CD8-positive, alpha-beta memory T cell (primary cell): ENCODE measurements at places on chromosomes 3 and 15.
A peak's percentile ranks its signal among the peaks of the same experiment; 100 is the strongest.

- no peak for DNase-seq
These were observed 235.8 kb upstream of the ARHGEF26 start for GRCh38 chr3:153885359-153885758.

- no peak for DNase-seq
These were observed 16.5 kb upstream of the TBC1D23 start for GRCh38 chr3:100244264-100244663.

GRCh38 chr15:69475769-69476358, 23.2 kb downstream of the RPLP1 start:
- peak; percentile 60 for DNase-seq

DNA sequence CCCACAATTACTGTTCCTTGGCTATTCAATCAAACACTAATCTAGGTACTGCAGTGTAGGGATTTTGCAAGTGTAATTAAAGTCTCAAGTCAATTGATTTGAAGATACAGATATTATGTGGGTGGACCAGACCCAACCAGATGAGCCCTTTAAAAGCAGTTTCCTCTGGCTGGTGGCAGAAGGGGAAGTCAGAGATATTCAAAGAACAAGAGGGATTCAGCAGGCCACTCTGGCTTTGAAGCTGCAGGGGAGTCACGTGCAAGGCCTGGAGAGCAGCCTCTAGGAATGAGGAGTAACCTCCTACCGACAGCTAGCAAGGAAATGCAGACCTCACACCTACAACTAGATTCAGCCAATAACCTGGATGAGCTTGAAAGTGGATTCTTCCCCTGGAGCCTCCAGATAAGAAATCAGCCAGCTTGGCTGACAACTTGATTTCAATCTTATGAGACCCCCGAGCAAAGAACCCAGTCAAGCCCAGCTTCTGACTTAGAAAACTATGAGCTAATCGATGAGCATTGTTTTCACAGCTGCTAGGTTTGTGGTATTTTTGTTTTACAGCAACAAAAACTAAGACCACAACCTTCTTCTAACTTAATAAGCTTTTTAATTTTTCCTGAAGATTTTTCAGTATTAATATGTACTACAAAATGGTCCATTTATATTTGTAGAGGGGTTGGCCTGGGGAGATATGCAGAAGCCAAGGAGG, 13.4 kb downstream of the HACD2 start:
- no peak for DNase-seq

GRCh38 chr3:158339638-158340037, 229.7 kb downstream of the RSRC1 start:
- DNase-seq = no peak

GRCh38 chr3:69012800-69013252, 658 bp downstream of the EOGT start:
- DNase-seq = no peak

- DNase-seq = no peak
These were observed 138.0 kb upstream of the BHLHE40 start for GRCh38 chr3:4841225-4841624.

GRCh38 chr3:141394560-141394959, 26.3 kb downstream of the ZBTB38 start:
- no peak for DNase-seq

GRCh38 chr3:18586076-18586475, 160.9 kb upstream of the SATB1 start:
- no peak for DNase-seq

DNA sequence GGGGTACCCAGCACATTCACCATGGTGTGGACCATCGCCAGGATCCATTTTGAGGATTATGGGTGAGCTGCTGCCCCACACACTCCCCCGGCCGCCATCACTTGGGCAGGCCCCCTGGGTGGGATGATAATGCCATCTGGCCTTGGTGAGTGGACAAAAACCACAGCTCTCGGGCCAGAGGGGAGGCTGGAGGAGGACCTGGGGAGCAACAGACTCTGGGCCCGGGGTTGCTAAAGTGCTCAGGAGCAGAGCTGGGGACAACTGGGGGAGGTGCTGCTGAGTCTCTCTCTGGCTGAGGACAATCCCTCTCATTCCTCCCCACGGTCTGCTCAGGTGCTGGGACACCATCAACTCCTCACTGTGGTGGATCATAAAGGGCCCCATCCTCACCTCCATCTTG, 29.0 kb downstream of the VIPR1 start:
- no peak for DNase-seq

GRCh38 chr3:187080799-187081450, 58.4 kb downstream of the RPL39L start:
- DNase-seq = no peak

GRCh38 chr3:167776066-167776685, 40.7 kb downstream of the SERPINI1 start:
- DNase-seq = no peak

DNA sequence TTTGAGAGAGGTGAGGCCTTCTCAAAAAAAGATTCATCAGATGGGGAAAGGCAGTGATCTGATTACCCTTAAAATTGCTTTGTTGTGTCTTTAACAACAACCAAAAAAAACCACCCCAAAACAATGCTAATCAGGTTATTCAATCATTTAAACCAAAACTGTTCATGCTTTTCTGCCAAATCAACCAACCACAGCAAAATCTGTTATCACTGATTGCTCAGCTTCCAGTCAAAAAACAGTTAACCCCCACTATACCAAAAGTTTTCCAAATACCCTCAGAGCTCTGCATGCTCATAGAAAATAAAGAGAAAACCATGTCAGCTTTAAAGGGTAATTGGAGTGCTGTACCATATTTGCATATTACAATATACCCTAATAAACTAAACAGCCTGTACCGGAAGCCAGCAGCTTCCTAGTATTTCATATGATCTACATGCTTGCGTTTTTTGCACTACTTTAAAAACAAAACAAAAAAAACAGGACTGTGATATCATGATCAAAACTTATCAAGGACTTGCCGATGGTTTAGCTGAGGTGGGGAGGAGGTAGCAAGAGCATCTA, 22.8 kb downstream of the SATB1 start:
- peak; percentile 53 for DNase-seq

GRCh38 chr15:68411735-68412134, 20.2 kb downstream of the ITGA11 start:
- no peak for DNase-seq

- DNase-seq = no peak
These were observed 86.7 kb downstream of the MCF2L2 start for GRCh38 chr3:183341545-183342288.

GRCh38 chr15:85462029-85462428, 81.6 kb downstream of the AKAP13 start:
- DNase-seq = no peak

DNA sequence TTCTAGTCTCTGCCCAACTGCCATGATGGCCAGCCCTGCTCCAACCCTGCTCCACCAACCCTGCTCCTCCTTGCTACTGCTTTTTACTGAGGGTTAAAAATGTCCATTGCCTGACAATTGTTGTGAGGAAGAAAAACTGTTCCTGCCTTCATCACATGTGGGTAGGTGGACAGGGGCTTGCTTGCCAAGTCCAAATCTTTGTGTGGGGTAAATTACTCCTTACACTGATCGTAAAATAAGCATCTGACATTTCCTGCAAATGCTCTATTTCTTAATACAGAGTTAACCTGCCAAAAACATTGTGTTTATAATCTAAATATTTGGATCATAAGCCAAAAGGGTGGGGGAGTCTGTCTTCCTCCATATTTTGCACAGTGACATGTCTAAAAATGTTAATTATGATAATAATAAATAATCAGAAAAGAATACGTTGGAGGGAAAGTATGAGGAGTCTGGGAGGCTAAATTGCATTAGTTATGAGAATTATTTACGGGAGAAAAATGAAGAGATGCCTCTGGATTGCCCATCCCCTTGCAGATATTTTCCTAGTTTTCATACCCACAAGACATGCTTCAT, 242.5 kb upstream of the TBL1XR1 start:
- no peak for DNase-seq

GRCh38 chr15:76201536-76202255, 109.6 kb downstream of the ETFA start:
- DNase-seq = no peak

GRCh38 chr15:46681901-46682300, 1035.4 kb upstream of the SEMA6D start:
- DNase-seq = no peak

GRCh38 chr3:26365706-26366105, 256.9 kb upstream of the LRRC3B start:
- no peak for DNase-seq

- no peak for DNase-seq
These were observed 14.5 kb downstream of the TKT start for GRCh38 chr3:53240989-53241972.

DNA sequence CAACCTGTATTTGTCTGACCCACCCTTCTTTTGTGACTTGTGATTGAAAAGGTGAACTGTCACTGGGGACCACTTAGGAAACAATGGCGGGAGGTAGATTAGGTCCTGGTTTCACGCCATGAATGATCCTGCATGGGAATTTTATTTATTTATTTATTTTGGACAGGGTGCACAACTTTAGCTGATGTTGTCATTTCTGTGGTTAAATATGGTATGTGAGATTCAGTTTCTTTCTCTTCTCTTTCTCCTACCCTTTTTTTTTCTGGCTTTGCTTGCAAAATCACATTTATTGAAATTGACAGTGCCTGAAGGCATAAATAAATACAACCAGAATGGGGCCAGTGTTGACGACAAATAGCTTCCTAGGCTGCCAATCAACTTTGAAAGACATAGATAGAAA, 18.0 kb upstream of the HTR3E start:
- no peak for DNase-seq

DNA sequence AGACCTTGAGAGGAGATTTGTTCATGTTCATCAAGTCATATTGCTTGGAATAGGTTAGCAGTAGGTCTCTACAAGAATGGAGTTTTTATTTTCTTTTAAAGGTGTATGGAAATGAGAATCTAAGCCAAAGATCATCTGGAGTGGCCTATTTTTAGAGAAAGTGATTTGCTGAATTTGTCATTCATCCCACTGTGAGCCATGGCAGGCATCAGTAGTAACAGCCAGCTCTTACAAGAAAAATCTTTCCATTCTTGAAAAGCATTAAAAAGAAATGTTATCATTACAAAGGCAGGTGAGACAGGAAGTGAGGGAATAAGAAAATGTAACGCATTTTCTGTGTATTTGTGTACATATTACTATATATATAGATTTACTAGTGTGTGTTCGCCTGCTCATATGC, 29.6 kb downstream of the STAC start:
- DNase-seq = no peak

GRCh38 chr3:111588527-111588926, 6.6 kb downstream of the ZBED2 start:
- no peak for DNase-seq

DNA sequence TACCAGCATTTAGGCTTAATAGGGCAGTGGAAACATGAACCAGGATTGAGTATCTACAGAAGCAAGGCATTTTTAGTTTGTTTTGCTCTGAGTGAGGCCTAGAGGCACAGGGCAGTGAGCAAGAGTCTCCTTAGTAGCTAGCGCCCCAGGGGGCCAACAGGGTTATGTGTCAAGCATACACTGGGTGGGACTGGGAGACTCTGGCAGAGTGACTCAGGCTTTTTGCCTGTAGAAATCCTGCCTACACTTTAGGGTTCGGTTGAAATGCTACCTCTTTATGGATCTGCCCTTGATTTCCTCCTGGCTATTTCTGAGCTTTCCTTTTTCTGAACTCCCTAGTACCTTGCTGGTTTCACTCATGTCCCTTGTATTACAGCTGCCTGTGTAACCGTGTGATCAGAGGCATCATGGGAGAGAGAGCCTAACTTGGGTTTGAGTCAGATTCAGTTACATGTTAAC, 72.2 kb downstream of the TOP2B start:
- no peak for DNase-seq

- no peak for DNase-seq
These were observed 129.9 kb upstream of the HES1 start for GRCh38 chr3:194005930-194006501.

- DNase-seq = no peak
These were observed 6.9 kb downstream of the INAFM2 start for GRCh38 chr15:40330368-40330836.

GRCh38 chr3:95123104-95123503, 1060.2 kb downstream of the NSUN3 start:
- DNase-seq = no peak

DNA sequence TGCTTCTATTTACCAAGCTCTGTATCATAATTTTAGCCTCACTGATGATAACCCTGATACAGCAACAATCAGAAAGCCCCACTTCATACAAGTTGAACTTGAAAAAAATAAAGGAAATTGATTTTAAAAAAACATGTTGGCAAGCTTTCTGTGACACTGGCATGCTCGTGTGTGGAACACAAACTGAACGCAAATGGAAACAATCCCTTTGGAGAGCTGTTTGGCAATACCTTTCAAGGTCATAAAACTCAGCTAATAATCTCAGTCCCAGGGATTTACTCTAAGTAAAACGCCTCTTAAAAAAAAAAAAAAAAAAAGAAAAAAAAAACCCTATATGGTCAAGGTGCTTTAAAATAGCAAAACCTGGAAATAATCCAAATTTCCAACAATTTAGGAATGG, 166.7 kb upstream of the BCL6 start:
- DNase-seq = no peak

DNA sequence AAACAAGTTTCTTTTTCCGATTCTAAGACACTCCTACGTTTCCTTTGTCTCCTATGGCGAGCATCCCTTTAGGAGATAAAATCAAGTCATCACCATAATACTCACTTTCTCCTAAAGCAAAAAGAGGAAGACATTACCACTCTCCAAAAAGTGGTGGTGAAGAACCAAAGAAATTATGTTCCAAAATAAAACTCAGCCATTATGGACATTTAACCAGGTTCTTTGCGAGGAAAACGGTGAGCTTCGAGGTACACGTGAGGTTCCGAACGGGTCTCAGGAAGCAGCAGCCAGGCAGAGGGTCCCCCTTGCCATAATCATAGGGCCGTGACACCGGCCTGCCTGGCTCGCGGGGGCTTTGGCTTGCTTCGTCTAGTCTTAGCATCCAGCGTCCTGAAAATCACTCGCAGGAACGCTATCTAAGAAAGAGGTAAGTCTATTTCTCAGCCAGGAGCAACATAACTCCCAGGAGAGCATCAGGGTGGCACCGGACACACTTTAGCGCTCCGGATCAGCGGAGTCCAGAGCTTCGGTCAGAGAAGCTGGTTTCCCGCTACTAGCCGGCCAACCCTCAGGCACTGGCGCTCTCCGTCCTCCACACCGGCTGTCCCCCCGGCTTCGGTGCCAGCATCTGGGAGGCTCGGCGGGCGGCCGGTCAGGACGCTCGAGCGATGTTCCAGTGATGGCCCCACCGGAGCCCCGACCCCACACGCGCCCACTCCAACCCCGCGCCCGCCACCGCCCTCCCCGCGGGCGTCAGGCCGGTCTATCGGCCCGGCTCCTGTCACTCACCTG, 581 bp downstream of the IP6K1 start:
- no peak for DNase-seq

DNA sequence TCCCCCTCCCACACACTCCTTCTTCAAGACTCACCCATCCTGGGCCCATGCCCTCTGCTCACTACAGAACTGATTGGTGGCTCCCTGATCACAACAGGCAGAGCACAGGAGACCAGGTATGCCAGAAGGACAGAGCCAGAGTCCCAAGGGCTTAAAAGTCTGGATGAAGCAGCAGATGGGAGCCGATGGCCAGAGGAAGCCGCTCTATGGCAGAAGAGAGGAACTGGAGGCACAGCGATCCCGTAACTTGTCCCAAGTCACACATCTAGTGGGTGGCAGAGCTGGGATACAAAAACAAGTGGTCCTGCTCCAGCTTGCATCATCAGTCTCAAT, 20.7 kb downstream of the ITGA11 start:
- no peak for DNase-seq
